ENCODE measurements at places on chromosomes 6 and 20.

GRCh38 chr20:63155266-63156165 is 60.4 kb downstream of the YTHDF1 start:
- DNase-seq, result no peak

DNA sequence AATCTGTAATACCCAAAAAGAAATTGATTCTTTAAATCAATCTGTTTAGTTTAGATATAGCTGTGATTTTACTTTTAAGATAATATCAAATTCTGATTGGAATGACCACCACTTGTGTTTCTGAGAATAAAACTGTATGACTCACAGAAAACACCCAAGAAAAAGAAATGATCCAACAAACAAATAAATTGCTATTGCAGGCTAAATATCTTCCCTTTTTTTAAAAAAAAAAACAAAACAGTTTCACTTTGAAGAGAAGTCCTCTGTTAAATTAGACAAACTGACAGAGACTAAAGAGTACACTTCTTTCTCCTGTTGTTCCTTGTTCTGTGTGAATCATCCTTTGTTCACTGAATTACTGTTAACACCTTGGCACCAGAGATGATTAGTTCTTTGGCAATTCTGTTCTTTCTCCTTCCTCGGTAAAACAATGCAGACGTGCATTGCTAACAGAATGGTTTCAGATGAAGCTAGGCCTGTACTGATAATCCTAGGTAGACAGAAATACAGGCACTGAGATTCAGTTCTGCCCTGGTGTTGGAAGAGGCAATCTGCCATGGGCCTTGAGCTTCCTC is 895.2 kb upstream of the CITED2 start:
- DNase-seq, result no peak

GRCh38 chr6:122652431-122652830 is 42.2 kb downstream of the PKIB start:
- DNase-seq, result peak; percentile 74

DNA sequence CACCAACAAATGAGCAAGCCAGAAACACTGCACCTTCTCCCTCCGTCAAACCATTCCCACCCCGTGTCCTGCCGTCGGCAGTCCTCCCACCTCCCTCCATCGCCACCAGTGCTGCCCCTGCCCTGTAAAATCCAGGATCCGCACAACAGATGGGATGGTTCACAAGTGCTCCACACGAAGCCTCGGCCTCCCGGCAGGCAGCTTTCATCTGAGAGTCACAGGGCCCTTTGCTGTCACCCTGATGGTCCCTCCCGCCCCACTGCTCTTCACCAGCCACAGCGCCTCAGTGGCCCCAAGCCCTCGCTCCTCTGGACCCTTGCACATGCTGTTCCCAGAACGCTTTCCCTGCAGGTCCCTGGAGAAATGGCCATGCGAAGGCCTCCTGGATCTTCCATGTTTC is 12.1 kb downstream of the SLC4A11 start:
- DNase-seq, result no peak

GRCh38 chr6:30681766-30682142 is 4.7 kb downstream of the PPP1R18 start:
- DNase-seq, result no peak

GRCh38 chr6:166516251-166516884 is 70.1 kb downstream of the RAMACL start:
- no peak for DNase-seq

DNA sequence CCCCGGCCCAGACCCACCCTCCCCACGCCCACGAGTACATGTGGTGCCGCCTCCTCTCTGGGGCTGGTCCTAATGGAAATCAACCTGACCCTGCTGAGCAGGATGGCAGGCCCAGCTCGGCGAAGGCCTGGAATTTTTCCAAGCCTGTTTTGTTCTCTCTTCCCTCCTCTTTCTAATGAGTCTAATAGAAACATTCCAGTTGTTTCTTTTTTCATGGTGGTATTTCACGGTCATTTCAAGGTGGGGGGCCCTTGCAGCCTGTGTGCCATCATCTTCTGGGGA is 16.6 kb downstream of the SMOC2 start:
- no peak for DNase-seq

- DNase-seq, result no peak
Observed at GRCh38 chr20:61303675-61304074, 51.6 kb downstream of the CDH4 start.

- peak; percentile 63 for DNase-seq
Observed at GRCh38 chr20:63830841-63831588, at the start of gene ZBTB46. Gene ZBTB46, minus strand, starts transcription at chr20:63831264. Its CDS starts 40,507 bp downstream, at chr20:63790757.

- DNase-seq, result no peak
Observed at GRCh38 chr6:14174996-14175395, 57.4 kb downstream of the CD83 start.

- no peak for DNase-seq
Observed at GRCh38 chr20:10883166-10883565, 209.4 kb upstream of the JAG1 start.

GRCh38 chr20:63792866-63793265 is 38.2 kb downstream of the ZBTB46 start:
- no peak for DNase-seq

DNA sequence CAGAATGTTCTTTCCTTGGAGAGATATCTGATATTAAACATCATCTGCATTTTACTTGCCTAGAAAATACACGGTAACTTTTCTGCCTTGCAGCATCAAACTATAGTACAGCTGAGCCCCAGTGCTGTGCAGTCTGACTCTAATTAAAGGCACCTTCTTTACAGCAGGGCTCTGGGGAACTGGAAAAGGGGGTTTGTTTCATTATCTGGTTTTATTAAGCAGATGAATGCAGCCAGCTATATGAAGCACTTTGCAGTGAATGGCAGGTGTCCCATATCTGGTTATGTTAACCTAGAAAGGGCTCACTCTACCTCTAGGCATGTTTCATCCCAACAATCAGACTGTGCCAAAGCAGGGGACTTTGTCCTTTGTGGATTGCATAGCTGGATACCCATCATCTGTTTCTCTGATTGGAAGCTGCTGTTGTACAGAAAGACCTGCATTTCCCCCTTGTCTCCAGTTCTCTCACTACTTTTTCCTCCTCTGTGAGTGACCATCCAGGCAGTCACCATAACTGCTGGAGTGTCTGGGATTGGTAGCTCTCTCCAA is 39.6 kb upstream of the CMTR1 start:
- no peak for DNase-seq

- no peak for DNase-seq
Observed at GRCh38 chr6:93017213-93017612, 402.1 kb downstream of the EPHA7 start.

GRCh38 chr6:158149641-158150040 is 18.4 kb downstream of the SERAC1 start:
- DNase-seq, result no peak

DNA sequence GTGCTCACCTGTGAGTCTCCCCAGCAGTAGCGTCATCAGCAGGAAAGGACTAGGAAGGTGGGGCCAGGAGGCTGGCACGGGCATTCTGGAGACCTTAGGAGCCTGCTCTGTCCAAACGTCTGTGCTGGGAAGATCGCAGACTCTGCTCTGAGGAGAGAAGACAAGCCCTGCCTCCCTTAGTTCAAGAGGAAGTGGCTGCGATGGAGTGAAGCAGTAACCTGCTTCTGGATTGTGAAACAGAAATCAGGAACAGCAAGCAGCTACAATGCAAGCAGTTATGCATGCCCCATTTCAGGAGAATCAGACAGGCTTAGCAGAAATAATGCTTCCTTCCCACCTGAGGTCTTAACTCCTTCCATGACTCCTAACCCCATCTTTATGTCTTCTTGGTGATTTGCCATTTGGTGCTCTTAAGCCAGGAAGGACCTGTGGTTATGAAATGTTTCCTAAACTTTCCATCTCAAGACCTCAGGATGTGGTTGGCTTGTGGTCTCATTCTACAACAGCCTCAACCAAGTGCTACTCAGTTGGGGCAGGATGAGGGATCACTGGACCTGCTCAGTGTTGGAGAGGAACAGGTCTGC is at the start of gene SIRPB1:
Gene SIRPB1 (minus strand): TSS at position 149 of the 584 bp plus-strand sequence. CDS start 65 bp downstream, at position 84.
- peak; percentile 0 for DNase-seq

GRCh38 chr20:53898556-53898931 is 171.8 kb downstream of the BCAS1 start:
- DNase-seq, result no peak

GRCh38 chr20:54189630-54190029 is 15.8 kb upstream of the CYP24A1 start:
- DNase-seq, result no peak

Data from trophoblast cell (in vitro differentiated cells and primary cell).